AG04449 (cell line): ENCODE measurements at places on chromosomes 16 and 17.

DNA sequence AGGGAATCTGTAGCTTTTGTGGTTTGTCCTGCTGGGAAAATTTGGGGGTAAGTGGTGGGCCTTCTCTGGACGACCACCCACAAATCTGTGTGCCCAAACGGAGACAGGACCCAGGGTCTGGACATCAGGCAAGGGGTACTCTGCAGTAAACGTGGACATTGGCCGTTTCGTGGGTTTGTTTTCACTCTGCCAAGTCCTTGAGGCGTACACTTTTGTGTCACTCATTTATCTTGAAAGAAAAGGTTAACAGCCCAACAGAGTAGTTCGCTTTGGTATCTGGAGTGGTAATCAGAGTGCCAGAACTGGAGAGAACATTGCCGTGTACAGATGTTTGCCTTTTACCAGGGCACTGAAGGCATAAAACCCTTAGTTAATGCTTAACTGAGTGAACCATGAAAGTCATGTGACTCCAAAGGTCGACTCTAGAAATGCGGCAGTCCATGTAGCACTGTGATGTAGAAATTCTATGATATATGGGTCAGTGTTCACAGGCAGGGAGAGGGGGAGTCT is 15.4 kb downstream of the NAA60 start:
- no peak for DNase-seq

DNA sequence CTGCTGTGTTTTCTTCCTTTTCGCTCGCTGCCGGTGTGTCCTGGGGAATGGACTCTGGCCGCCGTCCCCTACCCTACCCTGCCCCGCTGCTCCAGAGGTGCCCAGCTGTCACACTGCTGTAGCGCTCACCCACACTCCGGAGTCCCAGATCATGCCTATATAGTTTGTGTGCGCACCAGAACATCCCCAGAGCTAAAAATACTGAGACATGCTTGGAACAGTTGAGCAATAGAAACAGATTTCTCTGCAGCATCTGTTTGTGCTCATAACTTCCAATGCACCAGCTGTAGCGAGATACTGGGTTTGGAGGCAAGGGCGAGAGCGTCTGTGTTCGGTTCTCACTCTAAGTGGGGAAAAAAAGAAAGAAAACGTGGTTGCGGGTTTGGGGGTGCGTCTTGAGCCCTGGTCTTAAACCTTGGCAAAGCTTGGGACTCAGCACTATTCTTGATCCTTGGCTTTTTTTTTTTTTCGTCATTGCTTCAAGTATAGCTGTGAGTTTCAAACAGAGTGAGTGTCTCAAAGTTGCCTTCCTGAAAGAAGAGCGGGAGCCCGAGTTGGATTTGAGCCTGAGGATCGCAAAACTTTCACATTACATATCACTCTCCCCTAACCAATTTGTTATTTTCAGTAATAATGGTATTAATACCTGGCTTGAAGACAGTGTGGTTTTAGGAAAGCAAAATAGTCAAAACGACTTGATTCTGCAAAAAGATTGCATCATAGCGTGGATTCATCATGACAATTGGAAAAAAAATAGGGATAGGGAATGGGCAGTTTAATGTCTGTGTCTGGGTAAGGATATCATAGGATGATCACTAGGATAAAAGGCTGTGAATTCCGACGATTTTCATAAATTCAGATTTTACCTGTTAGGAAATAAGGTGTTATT is 621 bp downstream of the KCNJ2 start:
- no peak for DNase-seq

DNA sequence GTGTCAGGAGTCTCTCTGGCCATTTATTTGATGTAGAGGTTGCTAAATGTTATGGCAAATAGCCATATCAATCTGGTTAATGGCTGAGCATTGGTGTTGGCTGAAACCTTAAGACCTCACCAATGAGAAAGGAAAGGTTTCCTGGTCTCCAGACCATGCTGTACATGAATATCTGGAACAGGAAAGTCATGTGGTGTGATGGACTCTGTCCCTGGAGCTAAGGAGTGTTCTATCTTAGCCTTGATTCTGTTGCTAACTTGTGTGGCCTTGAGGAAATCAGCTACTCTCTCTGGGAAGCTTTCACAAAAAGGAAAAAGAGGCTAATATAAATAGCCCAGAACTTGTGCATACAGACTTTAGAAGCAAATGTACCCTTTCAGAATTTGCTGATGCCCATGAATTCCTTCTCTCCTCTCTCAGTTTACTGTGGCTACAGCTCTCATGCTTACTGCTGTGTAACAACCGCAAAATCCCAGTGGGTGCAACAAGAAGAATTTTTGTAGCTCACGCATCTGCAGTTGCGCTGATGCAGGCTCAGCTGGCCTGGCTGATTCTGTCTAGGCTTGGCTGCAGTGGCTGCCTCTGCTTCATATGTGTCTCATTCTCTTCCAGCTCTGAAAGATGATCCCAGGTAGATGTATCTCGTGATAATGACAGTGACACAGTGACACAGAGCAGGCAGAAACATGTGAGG is 287.5 kb downstream of the NPIPA8 start:
- DNase-seq: no peak

GRCh38 chr17:75269844-75270217 is 1.2 kb downstream of the MIF4GD start:
- no peak for DNase-seq

DNA sequence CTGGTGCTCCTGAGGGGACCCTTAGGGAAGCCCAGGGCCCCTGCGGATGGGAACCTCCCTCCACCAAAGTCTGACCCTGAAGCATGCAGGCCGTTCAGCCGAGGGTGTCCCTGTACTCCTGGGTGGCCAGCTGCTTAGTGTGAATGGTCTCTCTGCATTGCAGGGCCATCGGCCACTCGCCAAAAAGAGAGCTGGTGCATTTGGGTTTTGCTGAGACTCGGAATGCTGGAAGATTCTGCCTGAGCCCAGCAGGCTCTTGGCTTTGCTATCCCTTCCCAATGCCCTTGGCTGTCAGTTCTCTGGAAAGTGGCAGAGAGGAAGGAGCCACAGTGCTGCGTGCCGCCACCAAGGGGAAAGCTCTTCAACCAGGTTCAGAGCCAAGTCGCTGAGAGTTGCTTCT is 2.8 kb downstream of the MEOX1 start:
- DNase-seq: no peak

DNA sequence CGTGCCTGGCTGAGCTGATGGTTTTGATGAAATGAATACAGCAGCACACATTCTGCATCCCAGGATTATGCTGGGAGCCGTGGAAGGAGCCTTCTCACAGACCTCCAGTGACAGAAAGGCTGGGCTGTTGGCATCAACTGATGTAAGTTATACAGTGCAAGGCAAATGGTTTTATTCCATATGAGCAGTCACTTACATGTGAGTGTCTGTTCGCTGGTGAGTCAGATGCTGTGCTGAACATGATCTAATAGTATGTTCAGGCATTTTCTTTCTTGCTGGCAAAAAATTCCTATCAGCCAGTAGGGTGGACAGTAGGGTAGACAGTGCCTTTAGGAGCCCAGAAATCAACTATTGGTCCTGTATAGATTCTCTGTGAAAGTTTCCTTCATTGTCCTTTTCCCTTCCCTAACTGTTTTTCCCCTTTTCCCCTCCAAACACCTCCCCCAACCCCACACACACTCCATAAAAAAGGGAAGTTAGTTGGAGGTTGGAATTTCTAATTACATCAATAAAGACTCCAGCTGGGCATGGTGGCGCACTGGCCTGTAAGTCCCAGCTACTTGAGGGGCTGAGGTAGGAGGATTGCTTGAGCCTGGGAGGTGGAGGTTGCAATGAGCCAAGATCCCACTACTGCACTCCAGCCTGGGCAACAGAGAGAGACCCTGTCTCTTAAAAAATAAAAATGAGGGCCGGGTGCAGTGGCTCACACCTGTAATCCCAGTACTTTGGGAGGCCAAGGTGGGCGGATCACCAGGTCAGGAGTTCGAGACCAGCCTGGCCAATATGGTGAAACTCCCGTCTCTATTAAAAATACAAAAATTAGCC is 36.2 kb downstream of the LDHD start:
- DNase-seq: peak; percentile 53

DNA sequence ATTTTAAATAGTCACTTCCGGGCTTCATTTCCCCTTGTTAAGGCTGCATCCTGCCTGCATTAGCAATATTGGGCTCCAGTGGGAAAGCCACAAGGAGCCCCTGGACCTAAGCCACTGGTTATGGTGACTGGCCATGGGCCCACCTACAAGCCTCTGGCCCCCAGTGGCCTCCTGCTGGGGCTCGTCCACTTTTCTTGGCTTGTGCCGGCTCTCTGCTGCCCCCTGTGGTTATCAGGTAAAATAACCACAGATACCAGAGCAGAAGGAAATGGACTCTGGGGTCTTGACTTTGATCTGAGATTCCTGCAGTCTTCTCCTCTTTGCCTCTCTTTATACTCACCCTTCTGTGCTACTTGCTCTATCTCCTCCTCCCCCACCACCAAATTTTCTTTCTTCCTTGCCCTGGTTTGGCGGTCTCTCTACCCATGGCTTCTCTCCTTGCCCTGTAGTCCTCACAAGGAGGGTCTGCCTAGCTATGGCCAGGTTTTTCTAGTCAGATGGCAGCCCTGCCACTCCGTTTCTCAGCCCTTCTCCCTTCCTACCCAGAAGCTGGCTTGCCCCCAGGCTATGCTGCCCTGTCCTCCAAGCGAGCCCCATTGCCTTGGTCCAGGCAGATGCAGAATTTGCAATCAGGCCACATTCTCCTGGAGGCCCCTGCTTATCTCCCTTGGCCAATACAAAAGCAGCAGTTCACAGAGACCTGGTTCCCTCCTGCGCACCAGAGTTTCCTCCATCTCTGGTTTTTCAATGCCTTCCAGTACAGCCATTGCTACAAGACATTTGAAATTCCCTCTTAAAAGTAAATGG is 82.9 kb upstream of the RCVRN start:
- DNase-seq: no peak

- no peak for DNase-seq
These were observed 56.0 kb downstream of the IQCK start for GRCh38 chr16:19774024-19774423.

DNA sequence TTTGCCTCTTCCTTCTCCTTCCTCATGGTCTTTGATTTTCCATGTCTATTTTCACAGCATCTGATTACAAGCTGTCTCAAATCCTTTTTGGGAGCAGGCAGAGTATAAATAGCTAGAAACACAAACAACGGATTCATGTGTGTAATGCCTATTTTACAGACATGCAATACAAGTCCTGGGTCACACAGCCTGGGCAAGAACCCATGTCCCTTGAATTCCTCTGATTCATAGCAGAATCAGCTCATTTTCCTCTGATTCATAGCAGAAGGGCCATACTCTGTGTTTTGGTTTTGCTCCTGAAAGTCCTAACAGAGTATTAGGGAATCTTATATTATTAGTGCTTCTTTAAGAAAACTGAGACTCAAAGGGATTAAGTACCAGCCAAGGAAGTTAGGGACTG is 71.3 kb downstream of the IRX5 start:
- DNase-seq: no peak

DNA sequence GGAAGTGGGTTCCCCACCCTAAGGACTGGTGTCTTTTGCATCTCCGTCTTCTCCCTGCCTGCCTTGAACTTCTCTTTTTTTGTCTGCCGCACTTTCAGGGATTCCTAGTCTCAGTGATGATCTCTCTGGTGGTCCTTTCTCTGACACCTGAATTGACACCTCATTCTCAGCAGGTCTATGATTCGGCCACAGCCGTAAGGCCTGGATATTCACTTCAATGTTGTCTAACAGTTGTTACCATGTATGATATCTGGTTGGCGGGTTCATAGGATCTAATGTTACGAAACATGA is 25.1 kb upstream of the SLC47A1 start:
- DNase-seq: no peak

GRCh38 chr17:59004338-59005111 is 102.2 kb downstream of the TRIM37 start:
- no peak for DNase-seq

DNA sequence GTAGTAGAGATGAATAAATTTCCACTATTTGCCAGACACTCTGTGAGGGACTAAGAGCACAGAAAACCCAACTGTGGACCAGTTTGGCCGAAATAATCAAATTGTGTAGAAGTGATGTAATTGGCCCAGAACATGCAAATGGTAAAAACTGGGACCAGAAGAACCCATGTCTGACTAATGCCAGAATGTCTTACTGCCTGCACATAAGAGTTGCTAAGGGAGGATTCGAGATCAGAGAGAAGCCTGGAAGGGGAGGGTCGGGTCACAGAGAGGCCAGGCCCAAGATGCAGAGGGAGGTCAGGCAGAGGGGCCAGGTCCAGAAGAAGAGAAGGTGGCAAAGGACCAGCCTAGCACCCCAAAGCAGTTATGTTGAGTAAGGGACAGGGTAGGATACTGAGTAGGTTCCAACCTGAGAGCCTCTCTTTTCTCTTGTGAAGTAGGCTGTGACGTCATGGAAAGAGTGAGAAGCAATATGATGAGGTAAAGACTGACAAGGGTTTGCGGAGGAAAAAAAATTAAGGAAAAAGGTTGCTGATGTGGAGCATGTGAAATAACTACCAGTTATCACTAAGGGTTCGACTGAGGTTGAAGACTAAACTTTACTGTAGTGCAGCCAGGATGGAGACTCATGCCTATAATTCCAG is 53.2 kb downstream of the SKAP1 start:
- no peak for DNase-seq

GRCh38 chr16:31269541-31269940 is 9.8 kb downstream of the ITGAM start:
- DNase-seq: no peak

DNA sequence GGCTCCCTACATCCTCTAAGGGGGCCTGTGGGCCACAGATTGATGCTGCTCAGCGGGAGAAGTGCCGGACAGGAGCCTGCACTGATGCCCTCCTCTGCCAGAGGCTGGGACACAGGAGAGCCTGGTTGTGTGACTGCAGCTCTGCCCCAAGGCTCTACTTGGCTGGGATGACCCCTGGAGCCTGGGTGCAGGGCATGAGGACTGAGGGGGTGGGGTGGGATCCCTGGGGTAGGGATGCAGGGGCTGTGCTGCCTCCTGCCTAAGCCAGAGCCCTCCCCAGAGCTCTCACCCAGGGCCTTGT is 577 bp downstream of the EVPLL start:
- DNase-seq: no peak
